ENCODE measurements at places on chromosomes 7 and 10.

GRCh38 chr7:151083071-151083823 is at the start of gene TMUB1:
Gene TMUB1 (minus strand): TSS chr7:151083493. CDS start chr7:151082563, 930 bp downstream.
- DNase-seq: peak; percentile 75

DNA sequence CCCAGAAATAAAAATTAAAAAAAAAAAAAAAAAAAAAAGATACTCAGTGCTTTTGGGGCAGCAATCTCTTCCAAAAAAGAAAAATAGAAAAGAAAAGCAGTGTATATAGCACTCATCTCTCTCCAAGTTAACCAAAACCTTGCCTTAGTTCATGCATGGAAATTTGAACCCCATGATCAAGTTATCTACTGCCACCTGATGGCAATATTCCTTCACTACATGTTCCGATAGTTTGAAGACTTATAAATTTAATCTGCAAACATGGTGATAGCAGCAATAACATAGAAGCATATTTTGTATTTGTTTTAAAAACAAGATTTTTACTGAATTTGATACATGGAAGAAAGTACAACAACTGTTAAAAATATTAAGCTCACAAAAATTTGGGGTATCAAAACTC is 48.6 kb upstream of the SLIT1 start:
- DNase-seq: peak; percentile 27

GRCh38 chr10:122471531-122472177 is 10.3 kb downstream of the HTRA1 start:
- DNase-seq: no peak

DNA sequence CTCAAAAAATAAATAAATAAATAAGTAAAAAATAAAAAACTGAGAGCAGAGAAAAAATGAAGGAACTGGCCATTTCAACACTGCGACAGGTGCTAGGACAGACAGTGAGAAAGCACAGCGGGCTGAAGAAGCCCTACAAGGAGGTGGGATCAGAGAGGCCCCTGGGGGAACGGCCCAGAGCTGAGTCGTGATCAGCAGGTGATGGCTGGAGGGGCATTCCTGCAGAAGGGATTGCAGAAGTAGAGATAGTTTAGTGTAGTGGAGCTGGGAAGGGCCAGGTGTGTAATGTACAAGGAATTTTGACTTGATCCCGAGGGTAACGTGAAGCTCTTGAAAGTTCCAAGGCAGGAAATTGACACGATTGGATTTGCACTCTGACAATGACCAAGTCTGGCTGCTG is 112.1 kb downstream of the CUL2 start:
- DNase-seq: no peak

DNA sequence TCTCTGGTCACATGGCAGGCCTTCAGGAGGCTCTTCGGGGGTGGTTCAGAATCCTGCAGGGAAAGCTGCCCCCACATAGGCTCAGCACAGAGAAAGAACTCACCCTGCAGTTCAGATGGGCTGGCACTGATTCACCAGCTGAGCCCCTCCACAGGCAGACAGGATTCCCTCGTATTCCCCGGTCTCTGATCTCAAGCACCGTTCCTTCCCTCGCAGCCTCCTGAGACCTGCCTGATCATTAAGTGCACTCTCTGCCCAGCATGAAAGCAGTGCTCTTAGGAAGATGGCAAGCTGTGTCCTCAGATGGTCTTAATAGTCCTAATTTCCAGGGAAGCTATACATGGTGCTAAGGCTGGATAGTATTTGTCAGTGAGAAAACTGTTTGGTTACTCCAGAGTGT is 78.2 kb upstream of the NPS start:
- DNase-seq: no peak

GRCh38 chr7:8175929-8176369 is 86.0 kb downstream of the ICA1 start:
- DNase-seq: no peak

DNA sequence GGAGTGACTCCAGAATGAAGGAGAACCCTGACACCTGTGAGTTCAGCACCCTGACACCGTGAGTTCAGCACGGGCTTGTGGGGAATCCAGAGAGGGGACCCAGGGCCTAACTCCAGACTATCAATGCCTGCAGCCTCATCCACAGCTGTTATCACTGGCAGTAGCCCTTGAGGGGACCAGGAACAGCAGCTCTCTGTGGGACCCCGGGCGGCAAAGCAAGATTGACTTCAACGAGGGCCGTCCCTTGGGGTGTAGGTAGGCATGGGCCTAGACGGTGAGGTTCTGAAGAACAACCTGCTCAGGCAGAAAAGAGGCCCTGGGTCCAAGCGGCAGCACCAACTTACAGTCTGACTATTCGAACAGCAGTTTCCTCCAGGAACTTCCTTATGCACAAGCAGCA is 8.9 kb downstream of the GRID1 start:
- no peak for DNase-seq

- no peak for DNase-seq
Measured at GRCh38 chr10:69516316-69516715, 56.9 kb downstream of the NEUROG3 start.

GRCh38 chr10:77159538-77160110 is 478.0 kb downstream of the KCNMA1 start:
- DNase-seq: no peak

GRCh38 chr10:102435529-102436233 is 3.3 kb upstream of the CUEDC2 start:
- DNase-seq: no peak

DNA sequence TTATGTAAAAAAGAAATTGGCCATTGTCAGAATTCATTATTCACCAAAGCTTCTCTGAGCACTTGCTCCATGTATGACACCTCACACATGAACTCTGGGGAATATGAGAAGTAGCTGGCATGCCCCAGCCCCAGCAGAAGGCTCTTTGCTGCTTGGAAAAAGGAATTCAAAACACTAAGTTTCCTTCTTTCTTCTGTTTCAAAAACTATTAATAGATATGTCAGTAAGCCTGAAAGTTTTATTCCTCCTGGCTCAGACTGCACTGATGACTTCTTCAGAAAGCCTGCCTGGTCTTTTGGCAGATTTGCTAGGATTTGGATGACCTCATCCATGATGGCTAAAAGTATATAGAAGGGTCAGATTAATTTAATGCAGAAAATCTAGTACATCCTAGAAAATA is 511.0 kb downstream of the GFRA1 start:
- no peak for DNase-seq

DNA sequence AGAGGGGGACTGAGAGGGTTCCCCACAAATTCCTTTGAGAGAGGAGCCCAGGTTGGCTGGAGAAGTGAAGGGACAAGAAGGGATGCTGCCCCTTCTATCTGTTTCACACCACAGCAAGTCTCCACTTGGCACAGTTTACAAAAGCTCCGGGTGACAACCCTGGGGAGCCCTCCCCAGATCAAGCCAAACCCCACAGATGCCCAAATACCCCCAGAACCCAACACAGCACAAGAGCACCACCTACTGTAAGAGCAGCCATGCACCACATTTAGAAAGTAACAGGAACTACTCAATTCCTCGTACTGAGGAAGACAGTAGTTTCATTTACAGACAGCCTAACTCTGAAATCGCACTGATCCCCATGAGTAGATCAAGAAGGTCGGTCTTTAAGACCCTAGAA is 67.8 kb upstream of the ATP6V0A4 start:
- no peak for DNase-seq

- DNase-seq: no peak
Measured at GRCh38 chr7:99021941-99022560, 121.9 kb downstream of the SMURF1 start.

- peak; percentile 55 for DNase-seq
Measured at GRCh38 chr10:77692782-77693181, 55.2 kb upstream of the KCNMA1 start.

DNA sequence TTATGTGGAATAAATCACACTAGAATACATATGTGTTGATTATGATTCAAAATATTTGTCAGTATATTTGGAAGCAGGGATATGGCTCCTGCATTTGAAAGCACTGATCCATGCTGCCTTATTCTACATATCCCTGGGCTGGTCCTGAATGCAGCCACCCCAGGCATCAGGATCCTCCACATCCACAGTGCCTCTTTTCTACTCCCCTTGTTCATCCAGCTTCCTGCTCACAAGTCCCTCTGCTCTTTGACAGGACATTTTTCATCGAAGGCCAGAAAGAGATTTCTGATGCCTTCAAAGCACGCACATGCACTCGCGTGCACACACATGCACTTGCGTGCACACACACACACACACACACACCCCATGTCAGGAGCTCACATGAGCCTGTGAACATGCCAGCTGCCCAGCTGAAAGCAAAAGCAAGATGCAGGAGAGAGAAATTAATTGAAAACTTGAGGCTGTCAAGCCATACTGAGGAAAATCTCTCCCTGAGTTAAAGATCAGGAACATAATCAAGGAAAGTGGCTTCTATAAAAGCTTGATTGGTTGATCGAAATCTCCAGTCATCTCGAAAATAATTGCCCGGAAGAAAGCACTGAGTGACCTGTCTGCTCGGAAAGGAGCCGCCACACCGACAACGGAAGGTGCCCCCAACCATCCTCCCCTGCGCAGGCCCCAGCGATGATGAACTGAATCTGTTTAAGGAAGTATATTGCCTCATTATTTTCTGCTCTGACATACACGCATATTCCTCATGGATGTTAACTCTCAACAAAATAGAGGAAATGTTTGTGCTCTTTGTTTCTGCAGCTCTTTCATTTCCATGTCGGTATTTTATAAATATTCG is 104.0 kb upstream of the ARID5B start:
- no peak for DNase-seq

- DNase-seq: no peak
Measured at GRCh38 chr7:135169964-135170273, 588 bp downstream of the CYREN start.

GRCh38 chr10:74328388-74328787 is 177.4 kb downstream of the ADK start:
- no peak for DNase-seq

- no peak for DNase-seq
Measured at GRCh38 chr10:727162-727790, 37.8 kb upstream of the DIP2C start.

DNA sequence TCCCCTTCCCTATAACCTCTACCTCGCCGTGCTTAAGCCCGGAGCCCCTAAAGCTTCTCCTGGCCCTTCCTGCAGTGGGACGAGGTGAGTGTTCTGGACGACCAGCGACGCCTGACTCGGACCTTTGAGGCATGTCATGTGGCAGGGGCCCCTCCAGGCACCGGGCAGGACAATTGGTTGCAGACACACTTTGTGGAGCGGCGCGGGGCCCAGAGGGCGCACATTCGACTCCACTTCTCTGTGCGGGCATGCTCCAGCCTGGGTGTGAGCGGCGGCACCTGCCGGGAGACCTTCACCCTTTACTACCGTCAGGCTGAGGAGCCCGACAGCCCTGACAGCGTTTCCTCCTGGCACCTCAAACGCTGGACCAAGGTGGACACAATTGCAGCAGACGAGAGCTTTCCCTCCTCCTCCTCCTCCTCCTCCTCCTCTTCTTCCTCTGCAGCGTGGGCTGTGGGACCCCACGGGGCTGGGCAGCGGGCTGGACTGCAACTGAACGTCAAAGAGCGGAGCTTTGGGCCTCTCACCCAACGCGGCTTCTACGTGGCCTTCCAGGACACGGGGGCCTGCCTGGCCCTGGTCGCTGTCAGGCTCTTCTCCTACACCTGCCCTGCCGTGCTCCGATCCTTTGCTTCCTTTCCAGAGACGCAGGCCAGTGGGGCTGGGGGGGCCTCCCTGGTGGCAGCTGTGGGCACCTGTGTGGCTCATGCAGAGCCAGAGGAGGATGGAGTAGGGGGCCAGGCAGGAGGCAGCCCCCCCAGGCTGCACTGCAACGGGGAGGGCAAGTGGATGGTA is 9.2 kb downstream of the EPHB6 start:
- DNase-seq: no peak

DNA sequence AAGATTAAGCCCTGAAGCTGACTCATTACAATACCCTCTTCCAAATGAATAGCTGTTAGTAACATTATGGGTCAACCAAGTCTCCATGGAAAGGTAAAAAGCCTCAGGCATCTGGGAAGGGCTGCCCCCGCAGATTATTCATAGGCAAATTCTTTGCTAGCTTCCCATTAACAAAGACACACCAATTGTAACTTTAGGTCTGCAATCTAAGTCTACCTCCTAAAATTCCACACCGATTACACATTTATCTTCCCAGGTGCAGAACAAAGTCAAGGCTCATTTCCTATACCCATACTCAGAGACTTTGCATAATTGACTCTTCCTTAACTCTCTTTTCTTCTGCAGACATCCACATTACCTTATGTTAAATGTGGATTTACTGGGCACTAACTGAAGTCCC is 826.3 kb upstream of the MBL2 start:
- DNase-seq: no peak

GRCh38 chr7:55250313-55250712 is 114.8 kb upstream of the LANCL2 start:
- no peak for DNase-seq

DNA sequence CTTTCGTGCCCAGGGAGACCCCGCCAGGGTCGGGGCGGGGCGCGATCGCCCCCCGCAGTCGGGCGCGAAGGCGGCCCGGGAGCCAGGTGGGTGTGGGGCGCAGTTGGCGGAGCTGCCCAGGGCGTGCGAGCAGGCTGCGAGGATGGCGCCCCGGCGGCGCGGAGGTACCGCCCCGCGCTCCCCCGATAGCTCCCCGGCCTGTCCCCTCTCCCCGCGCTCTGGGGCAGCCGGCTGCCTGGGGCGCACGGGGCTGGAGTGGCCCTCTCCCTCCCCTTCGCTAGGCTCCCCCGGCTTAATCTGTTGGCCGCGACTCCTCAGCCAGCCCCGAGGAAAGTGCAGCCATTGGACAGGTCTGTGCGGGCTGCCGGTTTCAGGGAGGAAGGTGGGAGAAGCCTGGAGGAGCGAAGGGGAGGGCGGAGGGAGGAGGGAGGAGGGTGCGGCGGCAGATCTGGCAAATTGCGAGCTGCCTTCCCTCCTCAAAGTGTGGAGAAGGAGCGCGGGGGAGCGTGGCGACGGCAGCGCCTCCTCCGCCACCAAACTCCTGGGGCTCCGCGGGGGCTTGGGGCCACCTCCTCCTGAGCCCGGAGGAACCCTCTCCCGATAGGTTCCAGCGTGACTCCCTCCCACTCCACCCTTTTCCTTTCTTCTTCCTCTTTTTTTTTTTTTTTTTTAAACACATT is 361 bp upstream of the PLXDC2 start:
- DNase-seq: peak; percentile 26

DNA sequence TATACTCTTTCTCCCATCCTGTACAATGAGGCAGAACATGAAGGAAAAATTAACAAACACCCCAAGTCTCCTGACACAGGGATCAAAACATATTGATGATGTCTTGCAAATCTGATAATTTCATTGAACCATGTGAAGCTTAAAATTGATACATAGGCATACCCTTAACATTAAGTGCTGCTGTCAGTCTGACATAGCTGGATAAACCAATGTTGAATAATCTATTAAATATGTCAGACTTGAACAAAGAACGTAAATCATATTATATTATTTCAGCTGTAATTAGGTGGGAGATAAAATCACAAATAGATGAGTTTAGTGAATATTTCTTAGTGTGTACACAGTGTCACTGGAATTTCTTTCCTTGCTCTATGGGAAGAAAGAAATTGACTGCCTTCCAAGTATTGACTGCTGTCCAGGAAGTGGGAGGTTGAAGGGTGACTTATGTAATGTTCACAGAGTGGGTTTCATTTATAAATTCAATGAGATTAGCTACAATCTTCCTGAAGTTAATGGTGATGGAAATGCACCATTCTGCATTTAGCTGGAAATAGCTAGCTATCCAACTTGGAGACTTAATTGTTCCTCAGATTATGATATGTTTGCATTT is 170.8 kb downstream of the AUTS2 start:
- DNase-seq: no peak

- no peak for DNase-seq
Measured at GRCh38 chr7:1767524-1767923, 97.4 kb downstream of the ELFN1 start.
